ENCODE measurements at places on chromosomes 2 and 18.

- no peak for DNase-seq
Observed at GRCh38 chr2:234694244-234695013, 197.5 kb upstream of the ARL4C start.

- DNase-seq, result no peak
Observed at GRCh38 chr2:167192833-167193232, 304.6 kb downstream of the XIRP2 start.

GRCh38 chr2:43486603-43487002, 109.2 kb downstream of the THADA start:
- DNase-seq, result no peak

DNA sequence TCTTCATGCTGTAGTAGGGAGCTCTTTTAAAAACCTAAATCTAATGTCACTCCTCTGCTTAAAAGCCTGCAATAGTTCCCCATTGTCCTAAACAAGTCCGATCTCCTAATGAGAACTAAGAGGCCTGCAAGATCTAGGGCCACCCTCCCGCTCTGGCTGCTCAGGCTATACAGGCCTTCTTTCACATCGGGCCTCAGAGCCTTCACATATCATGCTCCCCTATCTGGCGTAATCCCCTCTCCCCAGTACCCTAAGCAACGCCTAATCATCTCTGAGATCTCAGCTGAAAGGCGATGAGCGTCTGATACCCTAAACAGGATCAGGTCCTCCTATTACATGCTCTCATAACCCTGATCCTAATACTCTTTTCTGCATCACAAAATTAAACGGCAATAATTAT, 1.9 kb downstream of the MAP4K3 start:
- no peak for DNase-seq

DNA sequence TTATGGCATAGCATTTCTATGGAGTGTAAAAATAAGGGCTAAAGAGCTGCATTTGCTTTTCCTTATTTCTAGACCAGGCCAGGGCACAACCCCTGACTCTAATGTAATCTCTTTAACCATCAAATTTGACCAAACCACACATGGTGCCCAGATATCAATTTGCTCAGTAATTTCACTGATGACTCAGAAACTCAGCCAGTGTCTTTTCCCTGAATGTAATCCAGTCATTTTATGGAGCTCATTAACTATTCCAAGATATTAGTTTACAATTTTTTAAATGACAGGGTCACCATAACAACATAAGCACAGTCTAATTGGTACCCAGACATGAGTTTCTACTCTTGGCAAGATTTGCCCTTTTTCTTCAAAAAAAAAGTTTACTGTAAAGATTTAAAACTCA, 270.8 kb upstream of the AGAP1 start:
- DNase-seq, result no peak

DNA sequence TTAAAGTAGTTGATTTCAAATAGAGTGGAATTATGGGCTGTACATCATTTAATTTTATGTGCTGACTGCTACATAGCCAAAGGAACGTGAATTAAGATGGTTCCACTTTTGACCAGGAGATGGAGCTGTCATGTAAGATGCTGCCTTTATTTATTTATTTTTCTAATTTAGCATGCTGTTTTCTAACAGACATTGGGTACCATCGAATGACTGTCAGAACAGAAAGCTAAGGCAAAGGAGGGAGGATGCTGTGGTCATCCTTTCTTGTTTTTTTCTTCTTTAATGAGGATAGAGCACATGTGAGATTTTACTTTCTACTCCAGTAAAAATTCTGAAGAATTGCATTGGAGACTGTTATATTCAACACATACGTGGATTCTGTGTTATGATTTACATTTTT, at the start of gene SCN2A:
Gene SCN2A, plus strand, starts transcription at position 185 of the 400 bp plus-strand sequence. CDS start 56,410 bp downstream, outside the sequence.
- no peak for DNase-seq

DNA sequence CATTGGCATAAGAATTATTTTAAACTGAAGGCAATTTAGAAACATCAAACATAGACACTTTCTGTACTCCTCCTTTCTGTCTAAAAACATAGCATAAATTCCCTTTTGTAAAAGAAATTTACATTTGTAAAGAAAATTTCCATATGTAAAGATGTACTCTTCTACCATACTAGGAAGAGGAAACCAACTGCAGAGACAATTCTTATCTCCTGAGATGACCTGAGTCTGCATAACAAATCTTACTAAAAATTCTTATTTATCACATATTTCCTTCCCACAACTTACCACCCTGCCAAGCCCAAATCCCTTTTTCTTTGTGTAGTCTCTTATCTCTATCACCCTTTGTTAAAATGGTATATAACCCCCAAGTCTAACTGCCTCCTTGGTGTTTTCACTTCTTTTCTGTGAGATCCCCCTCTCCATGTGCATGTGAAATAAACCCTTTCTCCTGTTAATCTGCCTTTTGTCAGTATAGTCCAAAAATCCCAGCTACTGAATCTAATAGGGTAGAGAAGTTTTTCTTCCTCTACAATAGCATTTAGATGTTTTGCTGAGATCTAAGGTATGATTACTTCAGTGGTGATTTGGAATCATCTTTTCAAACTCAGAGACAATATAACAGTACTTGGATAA, 81.0 kb downstream of the CHN1 start:
- no peak for DNase-seq

GRCh38 chr2:25333981-25334380, 7.7 kb downstream of the DNMT3A start:
- no peak for DNase-seq

- no peak for DNase-seq
Observed at GRCh38 chr2:117128461-117128860, 686.0 kb upstream of the DDX18 start.

DNA sequence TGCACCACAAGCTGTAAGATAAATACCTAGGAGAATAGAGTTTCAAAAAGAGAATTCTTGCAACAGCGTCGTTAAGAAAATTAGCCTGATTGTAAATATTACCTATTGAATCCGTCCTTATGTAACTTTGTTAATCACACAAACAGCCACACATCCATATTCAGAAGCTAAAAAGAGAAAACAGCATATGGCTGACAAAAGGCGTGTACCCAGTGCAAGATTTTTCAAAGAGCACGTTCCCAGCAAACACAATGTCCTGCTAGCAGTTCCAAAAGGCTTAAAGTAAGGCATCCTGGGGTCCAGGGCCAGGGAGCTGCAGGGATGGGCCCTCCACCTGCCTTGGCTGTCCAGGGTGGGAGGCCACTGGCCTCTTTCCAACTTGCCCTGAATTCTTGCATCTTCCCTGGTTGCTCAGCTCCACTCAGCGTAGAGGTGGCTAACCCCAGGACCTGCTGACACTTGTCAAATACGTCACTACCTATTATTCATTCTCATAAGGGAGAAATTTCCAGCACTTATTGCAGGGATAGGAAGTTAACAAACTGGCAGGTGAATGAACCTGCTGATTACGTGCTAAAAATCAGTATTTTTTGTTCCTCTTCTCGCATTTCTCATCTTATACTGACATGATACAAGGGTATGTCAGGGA, 102.1 kb upstream of the NEDD4L start:
- DNase-seq, result no peak

DNA sequence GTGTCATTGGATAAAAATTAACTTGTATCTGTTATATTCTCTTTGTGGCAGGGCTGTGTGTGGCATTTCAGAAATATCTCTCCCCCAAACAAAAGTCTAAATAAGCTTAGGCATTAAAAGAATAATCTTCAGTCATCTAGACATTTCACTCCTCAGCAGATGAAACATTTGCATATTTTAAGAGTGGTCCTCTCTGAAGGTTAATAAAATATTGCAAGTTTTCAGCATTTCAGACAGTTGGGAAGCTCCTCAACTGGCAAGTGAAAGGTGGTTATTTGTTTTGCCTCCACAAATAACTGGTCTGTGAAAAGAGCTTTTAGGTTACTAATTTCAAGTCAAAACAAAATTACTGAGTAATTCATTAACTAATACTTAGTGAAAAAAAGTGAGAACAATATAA, 462.6 kb downstream of the EPHA4 start:
- DNase-seq, result no peak

DNA sequence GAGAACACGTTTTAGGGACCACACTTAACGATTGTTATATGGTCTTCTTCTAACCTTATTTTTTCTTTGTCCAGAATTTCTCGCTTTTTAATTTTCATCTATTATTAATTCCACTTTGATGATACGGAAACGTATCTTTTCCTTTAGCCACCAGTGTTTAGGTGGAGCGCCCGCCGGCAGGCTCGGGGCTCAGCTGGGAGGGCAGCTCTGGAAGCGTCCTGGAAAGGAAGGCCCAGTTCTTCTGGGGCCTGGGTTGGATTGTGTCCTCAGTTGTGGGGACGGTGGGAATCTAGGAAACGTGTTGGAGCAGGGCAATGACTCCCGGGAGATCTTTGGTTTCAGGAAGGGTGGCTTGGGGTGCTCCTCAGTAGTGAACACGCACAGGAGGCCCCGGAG, 19.4 kb upstream of the SOX11 start:
- no peak for DNase-seq

- no peak for DNase-seq
Observed at GRCh38 chr2:42973726-42974125, 181.3 kb upstream of the HAAO start.

DNA sequence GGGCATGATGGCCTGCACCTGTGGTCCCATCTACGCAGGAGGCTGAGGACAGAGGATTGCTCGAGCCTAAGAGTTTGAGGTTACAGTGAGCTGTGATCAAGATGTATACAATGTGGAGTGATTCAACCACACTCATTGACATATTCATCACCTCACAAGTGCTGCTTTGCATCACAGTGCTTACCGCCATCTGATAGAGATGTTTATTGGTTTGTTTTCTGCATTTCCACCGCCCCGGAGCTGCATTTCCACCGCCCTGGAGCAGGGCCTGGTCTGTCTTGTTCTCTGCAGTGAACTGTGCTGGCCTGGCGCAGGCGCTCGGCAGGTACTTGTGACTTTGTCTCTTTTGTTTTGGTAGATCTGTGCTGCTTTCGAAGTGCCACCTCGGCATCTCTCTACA, 96.0 kb downstream of the SMAD7 start:
- DNase-seq, result no peak

DNA sequence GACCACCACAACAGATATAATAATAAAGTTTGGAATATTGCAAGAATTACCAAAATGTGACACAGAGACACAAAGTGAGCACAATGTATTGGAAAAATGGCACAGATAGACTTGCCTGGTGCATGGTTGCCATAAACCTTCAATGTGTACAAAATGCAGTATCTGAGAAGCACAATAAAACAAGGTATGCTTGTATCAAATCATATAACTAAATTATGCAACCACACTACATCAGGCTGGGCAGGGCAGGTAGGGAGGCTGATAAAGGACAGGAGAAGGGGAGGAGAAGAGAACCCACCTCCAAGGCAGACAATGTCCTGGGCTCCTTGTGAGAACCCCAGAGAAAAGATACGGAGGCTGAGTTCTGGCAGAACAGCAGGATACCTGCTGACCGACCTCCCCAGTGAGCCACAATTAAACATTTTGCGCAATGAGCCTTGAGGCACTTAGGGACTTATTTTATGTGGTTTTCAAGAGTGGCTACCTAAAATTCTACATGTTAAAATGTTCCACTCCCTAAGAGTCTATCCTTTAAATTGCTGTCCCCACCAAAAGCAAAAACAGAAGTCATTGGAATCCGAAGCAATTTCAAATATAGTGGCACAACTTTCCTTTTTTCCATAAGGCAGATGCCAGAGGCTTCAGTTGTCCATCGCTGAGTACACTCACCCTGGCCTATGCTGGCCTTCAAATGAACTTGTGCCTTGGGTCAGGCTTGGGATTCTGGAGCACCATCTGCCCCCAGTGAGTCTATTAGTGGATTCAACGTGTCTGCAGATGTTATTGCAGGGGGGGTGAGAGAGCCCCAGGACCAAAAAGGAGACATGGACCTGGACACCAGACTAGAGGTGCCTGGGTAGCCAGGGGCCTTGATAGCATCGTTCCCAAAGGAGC, 16.8 kb downstream of the WDFY1 start:
- DNase-seq, result no peak

DNA sequence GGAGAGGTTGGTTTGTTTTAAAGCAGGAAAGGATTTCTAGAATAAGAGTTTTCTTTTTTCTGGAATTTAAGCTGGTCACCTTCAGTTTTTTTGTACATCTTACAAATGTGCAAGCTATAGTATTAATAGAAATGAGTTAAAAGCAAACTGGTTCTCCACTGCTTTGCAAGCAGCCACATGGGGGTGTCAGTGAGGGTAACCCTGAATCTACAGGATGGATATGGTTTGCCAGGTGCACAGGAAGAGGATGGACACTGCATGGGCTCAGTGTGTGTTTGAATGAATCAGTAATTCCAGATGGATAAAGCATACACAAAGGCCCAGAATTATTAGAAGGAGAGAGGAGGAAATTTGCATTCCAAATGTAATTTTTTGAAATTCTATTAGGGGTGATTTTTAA, 89.0 kb downstream of the MAPRE2 start:
- no peak for DNase-seq

DNA sequence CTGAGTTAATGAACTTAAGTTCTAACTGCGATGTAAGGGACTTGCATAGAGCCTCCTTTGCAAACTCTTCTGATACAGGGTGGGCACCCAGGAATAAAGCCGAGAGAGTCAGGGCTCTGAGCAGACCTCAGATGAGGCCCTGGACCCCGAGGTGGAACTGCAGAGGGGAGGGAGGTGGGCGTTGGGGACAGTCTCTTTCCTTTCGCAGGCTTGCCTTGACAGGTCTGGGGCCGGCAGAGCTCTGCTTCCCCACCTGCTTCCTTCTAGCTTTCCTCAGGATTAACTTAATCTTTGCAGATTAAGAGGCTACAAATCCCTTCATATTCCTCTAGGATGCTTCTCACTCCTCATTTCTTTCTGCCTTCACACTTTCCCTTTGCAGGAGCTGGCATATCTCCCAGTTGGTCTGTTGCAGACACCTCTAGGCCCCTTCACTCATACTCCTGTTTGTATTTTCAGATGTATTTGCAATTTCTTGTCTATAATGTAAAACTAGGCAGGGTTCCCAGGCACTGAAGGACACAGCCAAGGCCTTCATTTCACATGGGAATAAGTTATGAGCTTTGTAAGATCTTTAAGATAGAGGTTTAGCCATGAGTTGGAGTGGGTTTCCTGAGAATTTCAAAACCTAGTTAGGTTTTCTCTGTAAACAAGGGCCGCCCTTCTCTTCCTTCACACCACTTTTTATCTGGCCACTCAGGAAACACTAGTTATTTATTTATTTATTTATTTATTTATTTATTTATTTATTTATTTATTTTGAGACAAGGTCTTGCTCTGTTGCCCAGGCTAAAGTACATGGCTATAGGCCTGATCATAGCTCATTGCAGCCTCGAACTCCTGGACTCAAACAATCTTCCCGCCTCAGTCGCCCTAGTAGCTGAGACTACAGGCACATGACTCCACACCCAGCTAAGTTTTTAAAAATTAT, 70.9 kb downstream of the MTCL1 start:
- no peak for DNase-seq

GRCh38 chr2:160465002-160465401, 28.6 kb downstream of the RBMS1 start:
- no peak for DNase-seq

GRCh38 chr2:237177052-237177451, 91.4 kb downstream of the COPS8 start:
- DNase-seq, result no peak

GRCh38 chr2:31859959-31860358, 150.8 kb downstream of the MEMO1 start:
- DNase-seq, result no peak

- no peak for DNase-seq
Observed at GRCh38 chr2:164456619-164457018, 164.7 kb downstream of the GRB14 start.

GRCh38 chr2:233336541-233336940, 17.8 kb upstream of the DGKD start:
- no peak for DNase-seq
